ENCODE measurements at places on chromosomes 11 and 22. TPM values are rescaled to one million over a fixed set of nuclear protein-coding genes. Genes with fewer than 3 reads are reported as not detected.
A peak's percentile ranks its signal among the peaks of the same experiment; 100 is the strongest.

SLCO2B1 gene
- total RNA-seq = 0.30 TPM

TMEM191C gene
- 0.87 TPM for total RNA-seq

ELMOD1 gene
- total RNA-seq = not detected

SLC22A8 gene
- total RNA-seq = not detected

FUT4 gene
- 7.9 TPM for total RNA-seq

- DNase-seq = no peak
Measured at GRCh38 chr11:94457118-94458029, 36.3 kb downstream of the MRE11 start.

DNA sequence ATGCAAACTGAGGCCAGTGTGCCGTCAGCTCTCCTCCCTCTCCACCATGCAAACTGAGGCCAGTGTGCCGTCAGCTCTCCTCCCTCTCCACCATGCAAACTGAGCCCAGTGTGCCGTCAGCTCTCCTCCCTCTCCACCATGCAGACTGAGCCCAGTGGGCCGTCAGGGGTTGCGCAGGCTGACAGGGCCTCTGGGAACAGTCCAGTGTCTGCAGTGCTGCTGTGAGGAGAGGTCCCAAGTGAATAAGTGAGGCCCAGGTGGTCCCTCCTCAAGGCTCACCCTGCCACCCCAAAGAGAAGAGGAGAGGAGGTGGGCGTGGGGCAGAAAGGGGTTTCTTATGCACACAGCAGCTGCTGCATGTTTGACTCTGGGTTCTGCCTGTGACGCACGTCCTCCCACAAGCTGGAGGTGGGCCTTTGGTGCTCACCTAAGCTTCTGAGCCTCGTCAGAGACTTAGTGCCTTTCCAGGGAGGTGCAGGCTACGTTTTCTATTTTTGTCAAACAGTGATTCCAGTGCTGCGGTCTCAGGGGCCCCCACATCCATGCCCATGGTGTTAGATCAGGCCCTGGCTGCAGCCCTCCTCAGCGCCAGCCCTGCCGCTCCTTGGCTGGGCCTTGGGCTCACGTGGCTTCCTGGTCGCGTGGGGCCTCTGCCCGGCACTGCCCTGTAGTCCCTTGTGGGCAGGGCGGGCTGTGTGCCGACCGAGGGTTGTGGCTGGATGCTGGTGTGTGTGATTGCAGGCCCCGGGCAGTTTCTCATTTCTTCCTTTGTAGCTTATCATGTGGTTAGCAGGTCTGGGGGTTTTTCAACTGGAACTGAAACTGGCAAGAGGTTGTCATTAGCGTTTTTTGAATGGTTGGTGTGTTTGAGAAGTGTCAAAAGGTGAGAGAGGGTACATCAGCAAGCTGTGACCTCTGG lies 7.1 kb downstream of the TPCN2 start:
- DNase-seq = no peak

- DNase-seq = peak; percentile 32
Measured at GRCh38 chr22:38230108-38230825, 28.5 kb downstream of the MAFF start.

DNA sequence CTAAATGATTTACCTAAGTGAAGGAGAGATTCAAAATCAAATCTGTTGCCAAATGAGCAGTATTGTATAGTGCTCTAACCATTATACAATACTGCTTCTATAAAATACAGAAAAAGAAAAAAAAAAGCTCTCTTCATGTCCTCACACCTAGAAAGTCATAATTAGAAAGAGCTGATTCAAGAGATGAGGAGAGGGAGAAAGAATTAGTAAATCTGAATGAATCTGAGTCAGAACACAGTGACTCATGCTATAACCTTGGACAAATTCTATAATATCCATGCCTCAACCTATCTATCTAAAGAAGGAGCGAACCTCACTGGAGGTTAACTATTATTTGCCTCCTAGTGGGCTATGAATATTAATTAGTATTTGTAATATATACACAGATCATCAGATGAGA lies 29.4 kb downstream of the AMBRA1 start:
- DNase-seq = no peak

- DNase-seq = no peak
Measured at GRCh38 chr11:24086921-24087320, 409.9 kb upstream of the LUZP2 start.

DNA sequence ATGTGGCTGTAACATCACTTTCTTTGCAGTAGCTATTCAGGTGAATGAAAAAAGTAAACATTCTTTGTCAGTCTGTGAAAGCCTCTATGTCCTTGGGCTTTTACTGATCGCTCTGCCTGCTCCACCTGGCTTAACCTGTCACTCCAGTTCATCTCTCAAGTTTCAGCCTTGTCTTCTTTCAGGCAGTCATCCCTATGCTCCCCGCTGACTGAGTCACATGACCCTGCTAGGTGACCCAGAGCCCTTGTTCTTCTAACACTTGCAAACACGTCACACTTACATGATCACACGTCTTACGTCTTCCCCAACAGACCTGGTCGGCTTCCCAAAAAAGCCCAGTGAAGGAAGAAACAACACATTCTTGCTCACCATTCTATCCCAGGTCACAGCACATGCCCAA lies 499.3 kb upstream of the TENM4 start:
- no peak for DNase-seq

DNA sequence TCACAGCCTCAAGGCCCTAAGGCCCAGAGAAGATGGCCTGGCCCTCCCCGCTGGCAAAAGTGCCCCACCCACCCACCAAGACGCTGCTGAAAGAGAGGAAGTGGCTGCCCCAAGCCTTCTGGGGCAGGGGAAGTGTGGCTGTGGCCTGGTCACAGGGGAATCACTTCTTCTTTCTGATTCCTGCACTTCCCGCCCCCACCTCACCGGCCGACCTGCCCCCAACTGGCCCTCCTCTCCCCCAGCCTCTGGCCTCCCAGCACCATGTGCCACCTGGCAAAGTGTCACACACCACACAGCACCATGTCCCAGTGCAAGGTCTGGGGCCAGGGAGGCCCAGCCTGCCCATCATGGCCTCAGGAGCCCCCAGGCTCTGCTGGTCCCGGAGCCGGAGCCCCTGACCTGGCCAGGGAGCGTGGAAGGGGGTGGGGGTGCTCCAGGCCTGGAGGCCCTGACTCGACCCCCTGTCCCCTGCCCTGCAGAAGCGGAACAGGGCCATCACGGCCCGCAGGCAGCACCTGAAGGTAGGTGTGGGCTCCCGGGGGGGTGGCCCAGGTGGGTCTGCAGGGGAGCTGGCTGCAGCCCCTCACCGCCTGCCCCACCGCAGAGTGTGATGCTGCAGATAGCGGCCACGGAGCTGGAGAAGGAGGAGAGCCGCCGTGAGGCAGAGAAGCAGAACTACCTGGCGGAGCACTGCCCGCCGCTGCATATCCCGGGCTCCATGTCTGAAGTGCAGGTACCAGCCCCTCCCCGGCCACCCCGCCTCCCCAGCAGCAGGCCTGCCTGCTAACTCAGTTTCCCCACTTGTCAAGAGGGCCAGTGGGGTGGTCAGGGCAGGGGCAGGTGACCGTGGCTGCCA lies 1.4 kb downstream of the TNNI2 start:
- no peak for DNase-seq

- DNase-seq = no peak
Measured at GRCh38 chr11:103920449-103920848, 116.0 kb upstream of the DDI1 start.

GRCh38 chr11:88170673-88171072 lies 4.6 kb downstream of the RAB38 start:
- no peak for DNase-seq

- peak; percentile 56 for DNase-seq
Measured at GRCh38 chr11:14905104-14906033, 13.3 kb upstream of the CYP2R1 start.

GRCh38 chr11:78417175-78417887 lies at the start of gene GAB2:
GAB2 (minus strand) TSS chr11:78417820; CDS start chr11:78417720, 100 bp downstream.
- peak; percentile 20 for DNase-seq

DNA sequence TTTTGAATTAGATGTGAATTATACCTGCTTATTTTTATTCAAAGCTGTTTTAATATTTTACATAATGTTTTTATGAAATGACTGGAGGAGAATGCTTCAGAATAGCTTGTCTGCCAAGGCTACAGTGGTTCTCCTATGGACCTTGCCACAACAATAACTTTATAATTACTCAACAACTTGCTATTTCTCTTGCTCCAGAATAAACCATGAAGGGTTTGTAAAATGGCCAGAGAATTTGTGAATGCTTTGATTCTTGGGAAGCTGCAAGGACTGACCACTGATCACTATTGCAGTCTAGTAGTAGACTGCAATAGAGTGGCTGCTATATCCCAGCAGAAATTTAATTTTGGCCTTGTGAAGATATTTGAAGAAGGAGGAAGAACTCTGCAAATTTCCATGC lies 199.7 kb downstream of the FAT3 start:
- DNase-seq = no peak

DNA sequence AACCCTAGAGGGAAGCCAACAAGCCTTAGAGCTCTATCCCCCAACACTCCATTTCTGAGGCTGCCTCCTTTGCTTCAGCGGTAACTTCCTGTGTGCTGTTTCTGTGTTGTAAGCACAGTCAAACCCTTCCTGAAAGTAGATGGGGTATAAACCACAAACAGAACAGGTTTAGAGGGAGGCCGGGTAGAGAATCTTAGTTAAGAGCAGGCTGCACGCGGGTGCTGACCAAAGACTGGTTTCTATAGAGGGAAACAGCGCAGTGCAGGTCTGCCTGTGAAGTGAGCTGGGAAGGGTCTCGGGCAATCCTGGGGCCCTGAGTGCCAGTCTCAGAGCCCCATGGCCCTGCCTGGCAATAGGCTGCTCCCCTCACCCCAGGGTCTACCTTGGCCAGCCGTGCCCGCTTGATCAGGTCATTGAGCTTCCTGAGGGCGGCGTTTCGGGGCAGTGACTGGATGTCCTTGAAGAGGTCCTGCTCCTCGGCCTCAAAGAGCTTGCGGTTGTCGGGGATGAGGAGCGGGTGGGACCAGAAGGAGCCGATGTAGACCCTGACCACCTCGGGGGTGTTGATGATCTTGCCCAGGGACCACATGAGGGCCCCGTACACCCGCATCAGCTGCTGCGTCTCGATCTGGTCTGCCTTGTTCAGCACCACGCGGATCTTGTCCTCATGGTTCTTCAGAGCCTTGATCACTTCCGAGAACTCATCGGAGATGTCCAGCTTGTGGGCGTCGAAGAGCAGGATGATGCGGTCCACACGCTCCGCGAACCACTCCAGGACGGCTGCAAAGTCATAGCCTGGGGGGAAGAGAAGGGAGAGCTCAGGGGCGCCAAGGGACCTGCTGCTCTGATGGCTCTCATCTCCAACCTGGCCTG lies 15.3 kb upstream of the CDC42BPG start:
- peak; percentile 24 for DNase-seq

- DNase-seq = no peak
Measured at GRCh38 chr22:28942801-28943500, 59.6 kb downstream of the ZNRF3 start.

- no peak for DNase-seq
Measured at GRCh38 chr11:97336064-97336463, 946.3 kb downstream of the JRKL start.

- DNase-seq = peak; percentile 78
Measured at GRCh38 chr11:65425105-65425970, 2.7 kb downstream of the NEAT1 start.

DNA sequence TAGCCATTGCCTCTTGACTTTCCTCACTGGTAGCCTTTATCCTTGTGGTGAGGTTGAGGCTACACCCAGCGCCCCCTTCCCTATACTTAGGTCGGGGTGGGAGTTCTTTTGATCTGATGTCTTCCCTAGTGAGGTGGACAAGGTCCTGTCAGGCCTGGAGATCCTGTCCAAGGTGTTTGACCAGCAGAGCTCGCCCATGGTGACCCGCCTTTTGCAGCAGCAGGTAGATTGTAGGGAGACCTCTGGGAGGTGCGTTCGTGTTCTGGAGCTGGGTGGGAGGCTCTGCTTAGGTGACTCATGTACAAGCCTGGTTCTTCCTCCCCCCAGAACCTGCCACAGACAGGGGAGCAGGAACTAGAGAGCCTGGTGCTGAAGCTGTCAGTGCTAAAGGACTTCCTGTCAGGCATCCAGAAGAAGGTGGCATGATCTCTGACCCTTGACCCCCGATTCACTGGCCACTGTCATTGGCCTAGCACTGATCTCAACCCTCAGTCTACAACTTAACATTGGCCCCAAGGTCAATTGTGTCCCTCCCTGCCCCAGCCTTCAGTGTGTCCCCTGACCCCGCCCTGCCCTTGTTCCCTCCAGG lies 4.9 kb downstream of the INPPL1 start:
- DNase-seq = no peak

Data from activated T-cell treated with anti-CD3 and anti-CD28 coated beads, Interleukin-2, amount 50 U/mL, for 4 hours (primary cell).